ENCODE measurements at places on chromosomes 1 and 21.
A peak's percentile ranks its signal among the peaks of the same experiment; 100 is the strongest.

- no peak for ATAC-seq
Measured at GRCh38 chr1:36989241-36989640, 45.1 kb downstream of the GRIK3 start.

DNA sequence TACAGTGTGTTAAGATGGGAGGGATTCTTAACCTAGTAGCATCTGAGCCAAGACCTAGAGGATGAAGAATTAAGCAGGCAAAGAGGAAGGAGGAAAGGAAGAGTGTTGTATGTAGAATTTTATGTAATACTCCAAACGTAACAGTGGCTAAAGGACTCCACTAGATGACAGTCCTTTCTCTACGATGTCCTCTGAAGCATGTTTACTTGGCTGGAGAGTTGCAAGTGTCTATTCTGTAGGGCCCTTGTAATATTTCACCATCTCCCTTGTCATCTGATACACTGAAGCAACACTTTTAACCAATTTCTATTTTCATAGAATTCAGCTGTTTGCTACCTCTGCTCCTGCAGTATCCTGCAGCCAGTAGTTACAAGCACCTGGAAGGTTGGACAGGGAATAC is 2.2 kb upstream of the YBX1 start:
- ATAC-seq, result no peak

DNA sequence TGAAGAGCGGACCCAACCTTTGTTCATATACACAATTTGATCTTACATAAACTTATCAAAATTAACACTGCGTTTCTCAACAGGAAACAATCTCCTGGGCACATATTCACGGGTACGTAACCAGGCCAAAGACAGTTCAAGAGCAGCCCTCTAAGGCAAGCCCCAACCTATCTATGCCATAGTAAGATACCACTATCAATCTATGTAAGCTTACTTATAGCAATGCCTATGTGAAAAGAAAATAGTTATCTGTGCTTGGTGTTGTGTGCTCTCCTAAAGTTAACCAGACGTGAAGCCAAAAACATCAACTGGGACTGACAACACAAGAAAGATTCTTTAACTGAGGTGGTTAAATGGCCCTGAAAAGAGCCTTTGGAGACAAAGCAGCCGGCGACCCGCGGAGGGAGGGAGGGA is 49.4 kb upstream of the BOLA1 start:
- ATAC-seq, result no peak

GRCh38 chr1:61618755-61619154 is 106.2 kb downstream of the TM2D1 start:
- no peak for ATAC-seq

- ATAC-seq, result peak; percentile 20
Measured at GRCh38 chr1:54255026-54255702, 55.2 kb downstream of the MRPL37 start.

DNA sequence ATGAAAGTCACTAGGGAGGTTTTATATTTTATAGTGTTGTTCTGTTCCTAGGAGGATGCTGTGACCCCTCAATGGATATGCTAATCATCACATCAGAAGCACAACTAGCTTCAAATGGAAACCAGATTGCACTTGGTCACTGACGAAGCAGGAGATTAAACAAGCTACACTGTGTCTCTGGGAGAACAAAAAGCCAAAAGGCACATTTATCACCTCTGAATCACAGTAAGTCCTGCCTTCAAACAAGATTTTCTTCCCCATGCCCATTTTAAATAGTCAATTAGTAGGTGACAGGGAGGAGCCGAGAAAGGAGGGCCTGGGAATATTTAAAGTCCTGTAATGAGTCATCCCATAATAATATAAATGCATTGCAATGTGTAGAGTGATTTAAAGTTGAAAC is 38.1 kb downstream of the RGS2 start:
- peak; percentile 26 for ATAC-seq

DNA sequence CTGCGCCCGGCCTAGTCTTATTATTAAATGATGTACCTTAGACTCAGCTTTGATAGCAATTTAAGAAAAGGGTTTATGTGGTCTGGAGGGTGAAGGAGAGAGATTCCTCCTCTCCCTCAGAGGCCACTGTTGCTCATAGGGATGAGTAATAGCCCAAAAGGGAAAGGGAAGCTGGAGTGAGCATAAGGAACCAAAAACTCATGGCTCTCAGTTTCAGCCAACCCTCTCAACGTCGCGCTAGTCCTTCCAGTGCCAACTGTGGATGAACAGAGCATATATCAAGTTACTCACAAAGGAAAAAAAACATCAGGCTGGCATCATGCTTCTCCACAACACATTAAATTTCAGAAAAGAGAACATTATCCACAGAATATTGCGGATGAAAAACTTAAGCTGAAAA is 8.3 kb upstream of the GPR89B start:
- ATAC-seq, result no peak

DNA sequence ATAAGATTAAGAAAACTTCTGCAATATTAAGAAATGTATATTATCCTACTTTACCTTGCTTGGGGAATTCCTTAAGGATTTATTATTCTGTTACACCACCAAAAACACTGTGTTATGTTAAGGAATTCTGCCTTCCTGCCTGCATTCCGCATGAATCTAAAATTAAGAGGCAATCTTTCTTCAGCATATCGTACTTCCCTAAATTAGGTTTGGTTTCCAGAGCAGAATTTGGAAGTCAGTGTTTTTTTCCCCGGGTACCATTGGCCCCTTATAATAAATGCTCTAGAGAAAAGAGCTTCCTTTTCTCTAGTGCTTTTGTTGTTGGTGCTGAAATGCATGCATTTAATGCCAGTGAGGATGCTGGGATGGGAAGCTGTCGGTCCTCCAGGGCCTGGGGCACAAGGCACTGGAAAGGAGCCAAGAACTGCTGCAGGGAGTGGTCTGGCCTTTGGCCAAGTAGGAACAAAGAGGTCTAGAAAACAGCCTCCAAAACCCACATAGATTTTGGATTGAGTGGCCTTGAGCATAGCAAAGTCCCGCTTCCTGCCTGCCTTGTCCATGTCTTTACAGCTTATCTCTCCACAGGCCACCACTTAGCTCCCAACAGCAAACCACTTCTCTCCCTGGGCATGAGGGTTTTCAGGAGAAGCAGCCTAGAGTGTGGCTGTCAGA is 69.9 kb downstream of the RRAGC start:
- ATAC-seq, result no peak

DNA sequence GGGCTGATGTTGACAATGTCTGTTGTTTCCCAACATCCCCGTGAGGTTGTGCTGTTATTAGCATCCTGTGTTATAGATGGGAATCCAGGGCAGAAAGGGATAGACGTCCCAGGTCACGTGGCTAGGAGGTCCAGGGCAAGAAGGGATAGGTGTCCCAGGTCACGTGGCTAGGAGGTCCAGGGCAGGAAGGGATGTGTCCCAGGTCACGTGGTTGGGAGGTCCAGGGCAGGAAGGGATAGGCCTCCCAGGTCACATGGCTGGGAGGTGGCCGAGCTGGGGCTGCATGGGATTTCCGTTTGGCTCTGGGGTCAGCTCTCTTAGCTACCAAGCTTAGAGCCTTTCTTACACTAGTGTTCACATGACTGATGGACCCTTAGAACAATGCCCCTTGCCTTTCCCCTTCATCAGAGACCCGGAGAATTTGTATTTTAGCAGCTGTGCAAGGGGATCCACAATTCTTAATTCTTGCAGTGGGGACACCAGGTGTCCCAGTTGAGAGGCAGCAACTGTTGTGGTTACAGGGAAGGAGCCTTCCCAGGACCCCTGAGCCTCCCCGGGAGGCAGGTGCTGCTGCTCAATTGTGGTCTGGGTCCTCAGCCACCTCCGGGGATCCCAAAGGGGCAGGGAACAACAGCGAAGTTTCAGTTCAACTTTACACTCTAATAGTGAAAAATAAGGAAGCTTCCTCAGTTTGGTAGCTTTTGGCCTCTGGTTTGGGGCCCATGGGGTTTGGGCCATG is 69.2 kb downstream of the UMODL1 start:
- no peak for ATAC-seq

DNA sequence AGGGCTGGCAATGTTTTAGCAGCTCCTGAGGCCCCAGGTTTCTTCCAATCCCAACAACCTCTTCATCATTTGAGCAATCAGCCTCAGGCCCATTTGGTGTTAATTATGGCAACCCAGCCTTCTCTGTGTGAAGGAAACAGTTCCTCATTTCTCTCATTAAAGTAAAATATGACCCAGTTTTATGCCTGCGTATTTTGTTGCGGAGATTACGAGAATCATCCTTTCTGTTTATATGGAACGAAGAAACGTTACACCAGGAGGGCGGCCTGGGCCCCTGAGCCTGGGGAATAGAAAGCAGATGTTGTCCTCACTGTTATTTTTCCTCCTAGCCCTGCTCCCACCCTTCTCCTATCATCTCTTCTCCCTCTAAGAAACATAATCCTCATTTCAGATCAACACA is 332.2 kb upstream of the USP24 start:
- no peak for ATAC-seq

DNA sequence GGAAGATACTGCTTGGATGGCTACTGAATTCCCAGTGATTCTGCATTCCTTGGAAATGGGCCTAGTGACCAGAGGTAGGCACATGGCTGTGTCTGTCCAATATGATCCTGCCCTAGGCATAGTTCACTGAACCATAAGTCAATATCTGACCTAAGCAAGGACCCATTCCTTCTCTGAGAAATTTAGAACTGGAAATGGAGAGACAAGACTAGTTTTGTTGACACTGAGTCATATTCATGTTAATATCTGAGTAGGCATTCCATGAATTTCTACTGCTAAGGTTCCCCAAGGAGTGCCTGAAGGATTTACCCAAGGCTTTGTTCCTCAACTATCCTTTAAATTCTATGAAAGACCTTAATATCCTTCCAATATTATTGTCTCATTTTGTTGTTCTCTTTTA is 329.8 kb upstream of the BEND5 start:
- no peak for ATAC-seq

GRCh38 chr1:8430476-8430875 is 112.6 kb downstream of the SLC45A1 start:
- no peak for ATAC-seq

DNA sequence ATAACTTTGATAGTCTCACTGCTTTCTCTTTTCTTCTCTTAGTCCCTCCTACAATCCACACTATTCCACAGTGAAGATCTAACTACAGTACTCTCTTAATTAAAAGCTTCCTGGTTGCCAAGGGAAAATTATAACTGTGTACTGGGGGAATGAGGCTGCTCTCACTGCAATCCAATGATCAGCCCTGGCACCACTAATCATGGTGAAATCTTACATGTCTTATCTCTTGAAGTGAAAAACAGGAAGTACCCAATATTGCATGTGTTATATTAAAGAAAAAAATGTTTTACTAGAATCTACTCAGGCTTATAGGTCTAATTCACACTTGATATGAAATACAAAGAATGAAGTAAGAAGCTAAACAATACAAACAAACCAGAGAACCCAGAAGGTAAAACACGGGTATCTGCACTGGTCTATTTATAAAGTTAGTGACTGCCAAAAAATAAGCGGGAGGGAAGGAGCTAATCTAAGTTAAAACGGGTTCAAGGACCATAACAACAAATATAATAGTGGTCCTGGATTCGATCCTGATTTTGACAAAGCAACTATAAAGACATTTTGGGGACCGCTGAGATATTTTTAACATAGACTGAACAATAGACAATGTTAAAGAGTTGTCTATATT is 57.5 kb downstream of the RGS2 start:
- ATAC-seq, result no peak

GRCh38 chr1:222916100-222916499 is 101.3 kb downstream of the DISP1 start:
- ATAC-seq, result no peak

DNA sequence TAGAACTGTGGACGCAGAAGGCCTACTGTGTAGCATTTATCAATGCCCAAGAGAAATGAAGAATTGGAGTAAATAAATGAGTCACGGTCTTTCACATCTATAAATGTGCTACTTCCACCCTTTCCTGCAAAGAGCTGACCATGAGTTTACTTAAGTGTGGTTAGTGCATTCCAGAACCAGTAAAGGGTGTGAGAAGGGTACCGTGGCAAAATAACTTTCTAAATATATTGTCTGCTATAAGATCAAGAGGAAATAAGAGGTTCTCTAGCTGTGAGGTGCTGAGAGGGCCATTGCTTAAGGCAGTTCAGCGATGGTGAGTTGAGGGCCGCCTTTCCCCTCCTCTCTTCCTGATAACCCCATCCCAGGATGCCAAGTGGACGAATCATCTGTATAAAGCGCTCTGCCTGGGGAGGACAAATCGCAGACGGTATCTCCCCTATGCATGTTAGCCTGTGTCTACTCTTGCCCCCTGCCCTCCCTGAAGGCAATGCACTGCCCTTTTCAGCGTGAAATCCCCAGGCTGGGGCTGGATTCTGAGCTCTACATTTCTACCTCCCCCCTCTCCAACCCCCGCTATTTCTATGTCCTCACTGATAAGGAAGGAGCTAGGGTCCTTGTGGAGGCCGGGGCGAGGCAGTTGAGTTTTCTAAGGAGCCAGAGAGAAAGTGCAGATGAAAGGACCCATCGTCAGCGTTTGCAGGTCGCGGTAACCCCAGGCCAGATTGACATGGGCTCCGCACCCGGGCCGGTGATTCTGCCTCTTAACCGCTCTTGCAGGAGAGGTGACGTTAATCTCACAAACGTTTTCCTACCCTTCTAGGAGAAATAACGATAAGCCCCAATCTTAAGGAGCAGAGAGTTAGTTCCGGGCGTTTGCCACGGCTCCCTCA is 1.5 kb upstream of the NCAM2 start:
- ATAC-seq, result no peak

DNA sequence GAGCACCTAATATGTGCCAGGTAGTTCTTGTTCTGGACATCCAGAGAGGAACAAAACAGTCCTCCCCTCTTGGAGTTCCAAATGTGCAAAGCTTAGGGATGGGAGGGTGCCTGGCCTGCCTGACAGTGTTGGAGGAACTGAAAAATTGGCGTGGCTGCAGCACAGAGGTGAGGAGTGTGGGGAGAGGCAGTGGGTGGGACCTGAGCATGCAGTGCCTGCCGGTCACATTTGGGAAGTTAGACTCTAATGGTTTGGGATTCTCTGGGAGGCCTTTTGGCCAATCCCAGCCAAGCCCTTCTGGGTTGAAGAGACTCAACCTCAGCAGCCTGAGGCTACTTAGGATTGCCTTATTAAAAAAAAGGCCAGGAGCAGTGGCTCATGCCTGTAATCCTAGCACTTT is 2.3 kb upstream of the TCEA3 start:
- ATAC-seq, result no peak

- no peak for ATAC-seq
Measured at GRCh38 chr1:165686121-165686970, 12.0 kb downstream of the ALDH9A1 start.

DNA sequence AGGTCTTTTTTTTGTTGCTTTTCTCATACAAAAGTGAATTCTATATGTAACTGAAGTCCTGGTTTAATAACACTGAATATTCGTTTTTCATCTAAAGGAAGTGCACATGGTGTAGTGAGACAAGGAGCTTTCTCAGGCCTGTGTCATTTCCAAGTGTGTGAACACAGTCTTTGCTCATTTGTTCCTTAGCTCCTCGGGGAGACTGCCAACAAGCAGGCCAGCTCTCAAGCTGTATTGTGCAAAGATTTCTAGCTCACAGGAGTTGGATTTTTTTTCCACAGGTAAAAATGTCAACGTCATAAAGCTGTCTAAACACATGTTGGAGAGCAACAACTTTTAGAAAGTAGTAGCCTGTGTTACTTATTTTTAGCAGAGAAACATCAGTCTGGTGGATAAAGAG is 87.8 kb upstream of the S1PR1 start:
- ATAC-seq, result peak; percentile 61
